Stimulated activated CD4-positive, alpha-beta T cell treated with anti-CD3 and anti-CD28 coated beads, Interleukin-1b, Interleukin-23, amount 100 ng/mL, for 24 hours (primary cell): ENCODE measurements at places on chromosomes 4 and X.

- DNase-seq = no peak
Observed at GRCh38 chrX:132853040-132853439, 105.4 kb downstream of the HS6ST2 start.

DNA sequence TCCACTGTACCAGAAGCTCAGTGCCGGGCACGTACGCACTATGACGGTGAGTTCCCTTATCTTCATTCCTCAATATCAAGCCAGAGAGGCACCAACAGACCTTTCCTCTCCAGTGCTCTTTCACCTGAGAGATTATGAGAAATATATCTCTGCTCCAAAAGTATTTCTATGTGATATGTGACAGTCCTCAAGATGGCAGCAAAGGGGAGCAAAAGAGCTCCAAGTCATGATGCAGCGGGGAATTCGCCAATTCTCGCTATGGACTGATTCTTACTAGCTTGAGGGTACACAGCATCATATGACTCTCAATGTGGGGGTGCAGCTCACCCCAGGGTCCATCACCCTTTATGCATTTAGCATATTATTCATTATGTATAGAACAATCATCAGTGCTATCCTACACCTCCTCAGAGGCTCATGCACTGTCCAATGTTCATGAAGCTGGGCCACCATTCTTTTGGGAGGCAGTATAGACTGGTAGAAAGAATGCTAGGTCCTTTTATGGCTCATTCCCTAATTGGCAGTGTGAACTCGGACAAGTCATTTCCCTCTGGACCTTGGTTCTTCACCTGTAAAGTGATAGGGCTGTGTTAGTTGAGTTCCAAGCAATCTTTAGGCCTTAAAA, 12.8 kb upstream of the IQSEC2 start:
- DNase-seq = no peak

- no peak for DNase-seq
Observed at GRCh38 chrX:133321451-133321850, 93.8 kb downstream of the GPC4 start.

DNA sequence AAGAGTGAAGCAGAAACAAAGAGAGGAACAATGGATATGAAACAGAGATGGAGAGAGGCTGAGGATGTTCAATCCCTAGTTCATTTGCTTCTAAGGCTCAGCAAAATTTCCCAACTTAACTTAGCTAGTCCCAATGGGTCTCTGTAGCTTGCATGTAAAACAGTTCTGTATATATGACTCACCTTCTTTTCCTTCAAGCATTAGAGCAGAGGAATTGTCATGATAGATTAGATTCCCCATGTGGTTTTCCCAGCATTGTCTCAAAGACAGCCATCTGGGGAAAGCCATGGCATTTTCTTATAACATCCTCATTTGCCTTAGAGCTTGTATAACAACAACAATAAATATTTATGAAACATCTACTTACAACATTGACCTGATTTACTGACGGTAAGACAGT, 93.9 kb upstream of the GATB start:
- no peak for DNase-seq

GRCh38 chr4:30717208-30718020, 2.8 kb upstream of the PCDH7 start:
- no peak for DNase-seq

DNA sequence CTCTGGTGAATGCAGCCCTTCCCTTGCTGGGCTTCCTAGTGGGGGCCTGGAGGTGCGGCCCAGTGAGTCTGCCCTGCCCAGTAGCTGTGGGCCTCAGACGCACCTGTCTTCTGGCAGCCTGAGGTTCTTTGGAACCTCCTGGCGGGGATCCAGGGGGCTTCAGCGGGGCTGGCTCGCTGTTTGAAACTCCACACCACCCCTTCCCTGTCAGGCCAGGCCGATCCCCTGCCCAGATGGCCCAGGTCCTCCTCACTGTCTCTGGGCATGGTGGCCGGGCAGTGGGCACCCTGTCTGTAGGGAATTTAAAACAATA, 10.7 kb upstream of the NKX1-1 start:
- DNase-seq = no peak

GRCh38 chr4:10031668-10032590, 10.6 kb upstream of the SLC2A9 start:
- no peak for DNase-seq

- DNase-seq = no peak
Observed at GRCh38 chr4:39484582-39485272, 25.9 kb downstream of the LIAS start.

DNA sequence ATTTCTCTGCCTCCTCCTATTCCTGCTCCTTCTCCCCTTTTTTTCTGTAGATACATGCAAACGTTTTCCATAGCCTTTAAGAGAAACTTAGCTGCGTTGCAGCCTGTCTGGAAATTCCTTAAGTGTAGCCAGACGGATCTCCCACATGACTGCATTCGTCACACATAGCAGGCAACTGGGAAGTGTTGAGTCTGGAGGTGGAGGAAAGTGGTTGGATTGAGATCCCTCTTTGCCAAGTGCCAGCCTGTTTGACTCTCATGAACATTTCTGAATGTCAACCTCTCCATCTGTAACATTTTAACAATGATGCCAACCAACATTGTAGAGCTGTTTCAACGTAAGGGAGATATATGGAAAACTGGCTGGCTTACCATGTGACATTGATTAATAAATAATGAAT, 45.1 kb upstream of the FAM9A start:
- DNase-seq = no peak

- no peak for DNase-seq
Observed at GRCh38 chrX:103524747-103525146, 5.5 kb upstream of the RAB40A start.

DNA sequence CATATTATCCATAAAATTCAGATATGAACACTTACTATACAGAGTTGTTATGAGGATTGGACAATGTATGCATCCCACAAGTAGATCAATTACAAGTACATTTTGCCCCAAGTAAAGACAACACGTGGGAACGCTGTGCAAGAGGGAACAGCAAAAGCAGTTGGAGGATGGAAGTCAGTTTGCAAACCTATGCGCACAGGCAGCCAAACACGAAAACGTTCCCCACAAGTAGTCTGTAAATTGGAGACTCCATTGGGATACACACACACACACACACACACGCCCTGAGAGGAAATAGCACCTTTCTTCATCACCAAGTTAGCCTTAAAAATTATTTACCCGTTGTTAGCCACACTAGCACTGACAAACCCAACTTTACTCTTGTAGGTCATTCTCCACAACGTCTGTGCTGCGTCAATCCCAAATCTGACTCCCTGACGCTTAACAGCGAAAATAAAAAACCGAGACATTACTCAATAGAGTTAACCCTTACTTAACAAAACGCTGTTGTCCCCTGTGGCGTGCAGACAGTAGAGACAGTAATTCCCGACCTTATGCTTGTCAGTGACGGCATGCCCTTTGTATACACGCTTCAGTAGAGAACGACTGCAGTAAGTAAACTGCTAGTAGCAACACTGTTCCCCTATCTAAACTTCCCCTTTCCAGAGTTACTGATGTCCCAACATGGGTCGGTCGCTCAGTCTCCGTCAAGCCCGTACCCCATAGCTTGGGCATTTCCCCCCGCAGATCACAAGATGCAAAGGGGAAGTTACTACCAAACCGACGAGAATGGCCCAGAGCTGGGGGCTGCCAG, 730 bp downstream of the MANBA start:
- no peak for DNase-seq

DNA sequence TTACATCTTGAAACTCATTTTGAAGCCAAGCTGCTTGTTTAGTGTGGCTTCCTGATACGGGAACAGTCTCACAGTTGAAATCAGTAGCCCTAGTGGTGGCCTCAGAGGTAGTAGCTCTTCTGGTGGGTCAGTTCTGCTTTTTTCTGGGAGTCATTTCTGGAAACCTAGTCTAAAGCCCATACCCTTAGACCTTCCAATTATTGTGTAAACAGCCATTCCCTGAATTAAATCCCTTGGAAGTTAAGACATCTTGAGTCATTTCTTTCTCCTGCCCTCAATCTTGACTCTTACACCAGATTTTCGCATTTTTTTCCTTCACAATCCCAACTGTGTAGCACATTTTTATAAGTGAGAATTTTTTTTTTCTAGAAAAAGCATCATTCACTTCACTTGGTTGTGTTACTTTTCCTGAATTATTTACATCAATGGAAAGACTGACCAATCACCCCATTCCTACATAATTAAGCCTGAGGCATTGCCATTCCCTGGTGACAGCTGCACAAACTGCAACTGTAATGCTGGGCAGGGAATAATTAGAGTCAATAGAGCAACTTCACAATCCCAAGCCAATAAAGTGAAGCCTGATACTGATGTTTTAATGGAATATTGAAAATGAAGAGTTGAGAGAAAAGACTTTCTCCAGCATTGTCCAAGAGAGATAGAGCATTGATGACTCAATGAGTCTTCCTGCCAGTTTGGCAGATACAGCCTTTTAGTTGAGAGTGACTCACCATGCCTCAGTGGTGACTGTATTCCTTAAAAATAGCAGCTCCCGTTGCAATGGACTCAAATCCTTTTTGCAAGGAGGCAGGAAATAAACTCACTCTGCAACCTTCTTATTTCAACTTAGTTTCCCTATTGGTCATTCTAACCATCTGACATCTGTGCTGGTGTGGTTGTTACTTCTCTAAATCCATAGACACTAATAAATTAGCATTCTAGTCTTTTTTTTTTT, 13.0 kb upstream of the SEPSECS start:
- DNase-seq = no peak

- DNase-seq = no peak
Observed at GRCh38 chr4:111214371-111214770, 591.5 kb upstream of the PITX2 start.

DNA sequence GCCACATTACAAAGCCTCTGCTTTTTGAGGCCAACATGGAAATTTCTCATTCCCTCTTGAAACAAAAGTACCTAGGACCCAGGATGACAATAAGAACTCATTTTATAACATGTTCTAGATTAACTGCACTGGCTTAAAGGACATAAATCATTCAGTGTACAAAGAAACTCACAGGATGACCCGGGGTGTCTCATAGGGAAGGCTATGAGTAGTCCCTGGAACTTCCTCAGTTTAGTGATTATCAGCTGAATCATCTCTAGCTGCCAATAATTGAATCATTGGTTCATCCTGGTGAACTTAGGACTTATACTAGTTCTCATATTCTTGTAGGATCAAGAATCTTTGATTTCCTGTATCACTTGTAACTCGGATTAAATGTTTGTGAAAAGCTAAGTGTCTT, 95.8 kb upstream of the WDR1 start:
- no peak for DNase-seq
